NCI-H2029 (cell line): ENCODE measurements at places on chromosomes 1 and 21.

DNA sequence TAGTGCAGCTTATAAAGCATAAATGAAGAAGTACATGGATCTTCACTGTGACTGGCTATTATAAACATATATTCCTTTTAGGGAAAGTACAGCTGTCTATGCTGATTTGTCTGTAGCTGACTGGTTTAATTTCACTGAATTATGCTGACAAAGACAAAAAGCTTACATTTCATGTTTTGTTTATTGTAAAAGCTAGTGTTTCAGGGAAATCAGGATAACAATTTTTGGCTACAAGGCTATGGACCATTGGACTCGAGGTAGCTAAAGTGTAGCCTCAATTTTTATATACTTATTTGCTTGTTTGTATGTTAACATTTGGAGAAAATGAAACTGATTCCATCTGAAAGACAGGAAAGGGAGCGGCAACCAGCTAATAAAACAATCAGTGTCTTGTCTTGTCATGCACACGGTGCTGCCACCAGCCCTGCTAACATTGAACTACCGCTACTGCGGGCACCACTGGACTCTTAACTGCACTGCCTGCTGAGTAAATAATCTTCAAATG, 480.2 kb downstream of the COL11A1 start:
- DNase-seq: no peak

DNA sequence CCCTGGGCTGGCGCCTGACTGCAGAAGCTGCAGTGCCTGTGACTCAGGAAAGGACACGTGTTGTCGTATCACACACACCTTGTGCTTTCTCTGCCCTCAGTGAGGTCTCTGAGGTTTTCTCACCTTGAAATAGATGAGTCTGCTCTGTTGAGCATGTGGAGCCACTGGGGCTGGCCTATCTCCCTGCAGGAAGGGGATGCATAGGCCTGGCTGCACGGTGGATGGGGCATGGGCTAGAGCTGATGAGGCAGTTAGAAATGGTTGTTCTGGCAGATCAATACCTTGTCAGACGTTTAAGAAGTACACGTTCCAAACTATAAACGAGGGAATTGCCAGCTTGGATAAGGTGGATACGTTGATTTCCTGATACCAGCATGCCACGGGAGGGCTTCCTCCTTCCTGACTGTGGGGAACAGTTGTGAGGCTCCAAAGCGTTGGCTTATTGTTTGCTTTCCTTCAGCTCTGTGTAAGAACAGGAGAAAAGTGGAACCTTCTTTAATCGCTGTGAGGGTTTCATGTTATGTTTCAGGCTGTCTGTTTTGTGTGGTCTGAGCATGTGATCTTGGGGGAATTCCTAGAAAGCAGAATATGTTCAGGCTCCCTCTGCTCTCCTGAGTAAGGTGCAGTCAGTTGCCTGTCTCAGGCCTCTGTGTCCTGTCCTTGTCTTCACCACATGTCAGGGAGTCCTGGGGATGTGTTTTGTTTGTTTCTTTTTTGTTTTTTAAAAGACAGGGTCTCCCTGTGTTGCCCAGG, 44.8 kb downstream of the PCNT start:
- DNase-seq: no peak

GRCh38 chr1:226108935-226109828, 46.7 kb downstream of the H3-3A start:
- DNase-seq: no peak

GRCh38 chr21:32448803-32449594, 36.5 kb downstream of the EVA1C start:
- DNase-seq: no peak

GRCh38 chr1:34054920-34055319, 110.1 kb downstream of the CSMD2 start:
- no peak for DNase-seq

- DNase-seq: no peak
Measured at GRCh38 chr1:88140325-88140724, 543.7 kb upstream of the PKN2 start.

GRCh38 chr1:176691251-176692228, 228.6 kb downstream of the PAPPA2 start:
- DNase-seq: peak; percentile 13

DNA sequence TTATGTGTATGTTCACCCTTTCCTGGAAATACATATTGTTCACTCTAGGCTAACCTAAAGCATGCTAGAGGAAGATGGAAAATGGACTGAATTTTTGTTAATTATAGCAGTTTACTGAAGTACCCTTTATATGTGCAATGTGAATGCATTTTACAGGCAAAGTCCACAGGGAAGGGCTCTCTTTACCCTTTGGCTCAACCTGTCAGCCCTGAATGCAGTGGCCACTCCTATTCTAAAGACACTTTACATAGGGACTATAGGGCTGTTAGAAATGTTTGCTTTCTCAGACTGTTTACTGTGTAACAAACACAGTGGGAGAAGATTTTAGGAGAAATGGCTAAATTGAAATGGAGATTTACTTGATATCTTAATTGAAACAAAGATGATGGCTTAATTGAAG, 78.5 kb downstream of the BRINP2 start:
- DNase-seq: no peak
